CD4-positive, alpha-beta T cell treated with Interleukin-17A for 4 hours (primary cell): ENCODE measurements at places on chromosomes 12 and 14.

DNA sequence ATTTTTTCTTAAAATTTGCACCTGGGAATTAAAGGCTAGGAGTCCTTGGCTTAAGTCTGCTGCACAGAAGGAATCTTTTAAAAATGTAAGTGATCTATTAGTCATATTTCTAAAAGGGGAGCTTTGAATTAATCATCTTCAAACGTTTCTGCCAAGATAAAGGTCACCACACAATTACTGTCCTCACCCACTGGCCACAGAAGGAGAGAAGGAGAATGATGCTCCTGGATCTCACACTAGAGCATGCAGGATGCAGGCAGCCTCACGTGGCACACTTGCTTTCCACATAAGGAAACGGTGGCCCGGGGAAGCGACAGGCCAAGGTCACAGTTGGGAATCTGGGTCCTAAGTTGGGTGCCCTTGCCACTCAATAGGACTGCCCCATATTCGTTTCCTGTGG lies 16.9 kb downstream of the PLEKHG7 start:
- DNase-seq: no peak

DNA sequence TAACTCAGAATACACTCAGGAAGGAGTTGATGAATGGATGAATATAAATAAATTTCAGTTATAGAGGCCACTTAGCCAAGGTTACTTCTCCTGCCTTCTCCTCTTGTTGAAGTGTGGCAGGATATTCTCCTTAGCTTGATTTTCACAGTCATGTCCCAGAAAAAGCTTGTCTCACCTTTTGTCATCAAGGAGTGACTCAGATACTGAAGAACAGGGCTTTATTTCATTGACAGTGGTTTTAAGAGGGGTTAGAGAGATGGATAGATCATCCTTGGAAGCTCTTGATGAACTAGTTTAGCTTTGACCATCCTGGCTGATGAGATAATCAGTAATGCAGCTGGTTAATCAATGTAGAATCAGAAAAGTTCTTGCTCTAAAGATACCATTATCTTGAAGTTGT lies 35.0 kb upstream of the CFAP54 start:
- no peak for DNase-seq

DNA sequence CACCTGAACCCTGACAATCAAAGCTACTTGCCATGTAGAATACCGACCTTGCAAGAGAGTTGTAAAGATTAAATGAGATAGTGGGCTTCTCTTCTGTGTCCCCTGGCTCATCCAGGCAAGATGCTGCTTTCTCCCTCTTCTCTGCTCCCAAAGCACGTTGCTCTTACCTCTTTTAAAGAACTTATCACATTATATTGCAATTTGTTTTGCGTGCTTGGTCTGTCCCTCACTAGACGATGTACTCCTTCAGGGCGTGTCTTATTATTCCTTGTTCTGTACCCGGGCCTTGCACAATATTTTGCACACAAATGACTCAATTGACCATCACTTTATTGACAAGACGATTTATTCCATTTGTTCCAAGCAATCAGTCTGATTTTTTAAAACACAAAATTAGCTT lies 3.3 kb downstream of the DCN start:
- no peak for DNase-seq

- DNase-seq: peak; percentile 53
Measured at GRCh38 chr12:121005346-121005815, 10.9 kb downstream of the C12orf43 start.

GRCh38 chr14:102948698-102949061 lies 26.2 kb downstream of the AMN start:
- DNase-seq: peak; percentile 8

DNA sequence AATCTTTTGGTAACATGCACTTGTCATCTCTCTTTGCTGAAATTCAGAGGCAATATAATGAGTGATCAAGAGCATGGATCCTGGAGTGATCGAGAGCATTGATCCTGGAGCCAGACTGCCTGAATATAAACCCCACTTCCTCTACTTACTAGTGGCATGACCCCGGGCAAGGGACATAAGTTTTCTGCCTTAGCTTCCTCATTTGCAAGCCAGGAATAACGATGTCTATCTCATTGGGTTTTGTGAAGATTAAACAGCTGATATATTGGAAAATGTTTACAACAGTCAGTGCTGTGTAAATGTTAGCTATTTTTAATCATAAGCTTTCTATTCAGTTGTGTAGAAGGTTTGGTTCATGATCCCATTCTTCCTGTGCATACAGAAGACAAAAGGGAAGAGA lies 2.4 kb upstream of the CSRNP2 start:
- no peak for DNase-seq

- no peak for DNase-seq
Measured at GRCh38 chr12:88946372-88946997, 366.2 kb upstream of the KITLG start.

DNA sequence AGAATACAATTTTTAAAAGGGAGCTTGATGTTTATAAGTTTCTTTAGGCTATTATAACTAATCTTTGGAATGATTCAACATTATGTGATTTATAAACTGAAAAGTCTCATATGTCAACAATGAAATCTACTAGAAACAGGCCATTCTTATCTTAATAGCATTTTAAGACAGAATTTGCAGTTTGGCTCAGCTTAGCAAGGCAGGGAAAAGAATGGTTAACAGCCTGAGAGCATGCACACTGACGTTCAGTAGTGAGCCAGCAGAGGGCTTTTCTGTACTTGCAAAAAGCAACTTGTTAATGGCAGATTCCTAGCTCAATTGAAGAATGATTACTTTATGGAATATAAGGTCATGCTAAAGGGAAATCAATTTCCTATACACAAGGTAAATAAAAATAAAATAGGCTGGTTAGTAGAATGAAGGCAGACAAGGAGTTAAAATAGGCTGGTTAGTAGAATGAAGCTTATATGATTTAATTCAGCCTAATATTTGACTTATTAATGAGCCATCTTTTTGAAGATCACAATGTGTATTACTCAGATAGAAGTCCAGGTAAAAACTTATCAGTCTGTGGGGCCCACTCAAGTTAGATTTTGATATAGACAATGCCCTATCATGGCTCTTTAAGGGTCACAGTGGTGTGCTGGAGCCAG lies 95.9 kb downstream of the OTOGL start:
- DNase-seq: no peak

DNA sequence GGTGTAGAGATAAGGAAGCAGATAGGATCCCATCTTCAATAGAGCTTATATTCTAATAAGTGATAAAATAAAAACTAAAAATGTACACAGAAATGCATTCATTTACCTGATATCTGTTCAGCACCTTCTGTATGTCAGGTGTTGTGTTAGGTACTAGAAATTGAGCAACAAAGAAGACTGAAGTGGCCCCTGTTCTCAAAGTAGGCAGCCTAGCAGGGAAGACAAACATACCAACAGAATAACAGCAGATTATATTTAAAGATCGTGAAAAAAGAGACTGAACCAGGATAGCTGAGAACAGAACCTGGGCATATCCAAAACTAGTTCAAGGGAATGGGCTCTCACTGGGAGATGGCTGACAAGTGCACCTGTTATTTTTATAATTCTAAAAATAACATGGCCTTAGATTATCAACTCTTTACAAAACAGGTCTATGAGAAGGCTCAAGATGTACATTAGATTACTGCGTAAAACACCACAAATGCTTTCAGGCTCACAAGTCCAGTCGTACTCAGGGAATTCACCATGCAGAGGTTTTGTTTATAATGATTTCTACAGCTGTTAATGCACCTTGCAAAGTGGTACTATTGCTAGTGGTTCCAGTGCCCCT lies 16.4 kb downstream of the ANO6 start:
- DNase-seq: no peak

GRCh38 chr12:52715416-52715815 lies 12.1 kb upstream of the KRT77 start:
- DNase-seq: no peak

DNA sequence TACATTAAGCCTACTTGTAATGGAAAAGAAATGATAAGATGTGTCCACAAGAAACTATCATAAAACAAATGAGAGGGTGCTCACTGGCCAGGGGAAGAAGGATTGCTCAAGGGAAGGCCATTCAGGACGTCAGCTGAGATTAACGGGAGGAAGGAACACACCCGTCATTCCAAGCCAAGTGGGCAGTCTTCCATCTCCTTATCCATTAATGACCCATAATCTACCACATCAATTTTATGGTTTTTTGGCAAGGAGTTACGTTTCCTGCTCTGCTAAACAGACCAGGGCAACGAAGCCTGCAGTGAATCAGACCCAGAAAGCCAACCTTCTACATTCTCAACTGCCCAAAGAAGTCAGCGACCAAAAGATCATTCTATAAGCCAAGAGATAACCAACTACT lies 25.1 kb downstream of the PRKAB1 start:
- no peak for DNase-seq

DNA sequence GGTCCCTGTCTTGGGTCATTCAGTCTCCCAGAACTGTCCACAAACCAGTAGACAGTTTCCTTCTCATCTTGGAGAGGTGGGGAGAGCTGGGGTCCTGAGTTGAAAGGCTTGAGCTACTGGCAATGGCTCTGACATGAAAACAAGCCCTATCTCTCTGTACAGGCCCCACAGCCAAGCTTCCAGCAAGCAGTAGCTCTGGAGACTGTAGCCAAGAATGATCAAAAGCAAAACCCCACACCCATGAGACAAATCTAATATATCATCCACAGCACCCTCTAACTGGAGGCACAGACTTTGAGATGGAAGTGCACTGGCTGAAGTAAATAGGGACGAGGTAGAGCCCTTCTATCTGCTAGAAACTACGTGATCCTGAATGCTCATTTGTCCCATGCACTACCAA lies 40.9 kb downstream of the RERG start:
- DNase-seq: no peak

DNA sequence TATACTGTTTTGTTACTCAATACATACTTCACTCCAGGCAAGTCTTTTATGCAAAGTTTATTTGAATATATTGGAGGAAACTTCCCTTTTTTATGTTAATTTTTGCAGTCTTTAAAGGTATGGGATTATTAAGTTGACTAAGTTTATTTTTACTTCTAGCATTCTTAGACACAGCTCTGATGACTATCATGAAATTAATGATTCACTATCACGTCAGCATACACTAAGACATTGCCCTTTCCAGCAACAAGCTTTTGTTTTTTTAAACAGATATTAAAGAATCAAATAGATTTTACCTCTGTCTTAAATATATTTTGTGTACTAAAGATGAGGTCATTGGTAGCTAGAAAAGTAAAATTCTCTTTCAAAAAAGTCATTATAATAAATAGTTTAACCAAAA lies 52.1 kb downstream of the DERA start:
- DNase-seq: no peak

DNA sequence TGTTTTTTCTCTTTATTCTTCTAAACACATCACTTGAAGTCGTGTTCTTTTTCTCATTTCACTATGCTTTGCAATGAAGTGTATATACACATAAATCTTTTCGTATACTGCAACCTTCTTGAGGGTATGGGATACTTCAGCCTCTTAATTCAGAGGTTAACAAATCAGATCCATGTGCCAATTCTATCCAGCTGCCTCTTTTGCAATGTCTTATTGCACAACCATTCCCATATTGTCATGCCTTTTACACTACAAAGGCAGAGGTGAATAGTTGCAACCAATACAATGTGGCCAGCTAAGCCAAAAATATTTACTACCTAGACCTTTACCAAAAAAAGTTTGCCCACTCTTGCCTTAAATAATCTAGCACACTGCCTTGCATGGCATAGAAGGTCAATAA lies 224.5 kb upstream of the FOXG1 start:
- no peak for DNase-seq

GRCh38 chr12:130829391-130830245 lies 9.4 kb downstream of the STX2 start:
- no peak for DNase-seq

DNA sequence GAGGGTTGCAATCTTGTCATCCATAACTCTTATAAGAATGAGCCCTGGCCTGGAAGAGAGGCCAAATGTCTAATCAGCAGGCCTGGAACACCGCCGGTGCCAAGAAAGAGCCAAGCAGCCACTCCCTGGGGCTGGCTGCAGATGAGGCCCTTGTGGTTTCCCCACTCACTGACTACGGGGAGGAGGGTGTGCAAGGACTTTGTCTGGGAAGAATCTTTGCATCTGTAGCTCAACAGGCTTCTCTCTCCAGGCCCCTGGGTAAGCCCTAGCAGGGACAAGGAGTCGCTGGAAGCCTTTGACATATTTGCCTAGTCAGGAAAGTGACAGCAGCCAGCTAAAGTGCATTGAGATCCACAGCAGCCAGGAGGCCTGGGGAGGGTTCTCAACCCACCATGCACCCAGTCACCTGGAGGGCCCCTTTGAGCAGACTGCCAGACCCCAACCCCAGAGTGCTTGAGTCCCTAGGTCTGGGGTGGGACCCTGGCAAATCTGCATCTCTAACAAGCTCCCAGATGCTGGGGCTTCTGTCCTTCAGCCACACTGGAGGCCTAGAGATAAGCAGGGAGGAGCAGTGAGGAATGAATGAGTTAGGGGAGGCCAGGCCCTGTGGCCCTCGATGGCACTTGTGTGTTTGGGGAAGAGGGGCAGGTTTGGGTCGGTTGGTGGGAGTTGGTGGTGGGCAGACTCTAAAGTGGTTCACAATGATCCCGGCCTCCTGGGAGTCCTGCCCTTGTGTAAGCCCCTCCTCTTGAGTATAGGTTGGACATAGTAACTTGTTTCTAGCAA lies 13.9 kb upstream of the LRTM2 start:
- DNase-seq: no peak

GRCh38 chr12:13227191-13227590 lies 30.7 kb downstream of the EMP1 start:
- no peak for DNase-seq

DNA sequence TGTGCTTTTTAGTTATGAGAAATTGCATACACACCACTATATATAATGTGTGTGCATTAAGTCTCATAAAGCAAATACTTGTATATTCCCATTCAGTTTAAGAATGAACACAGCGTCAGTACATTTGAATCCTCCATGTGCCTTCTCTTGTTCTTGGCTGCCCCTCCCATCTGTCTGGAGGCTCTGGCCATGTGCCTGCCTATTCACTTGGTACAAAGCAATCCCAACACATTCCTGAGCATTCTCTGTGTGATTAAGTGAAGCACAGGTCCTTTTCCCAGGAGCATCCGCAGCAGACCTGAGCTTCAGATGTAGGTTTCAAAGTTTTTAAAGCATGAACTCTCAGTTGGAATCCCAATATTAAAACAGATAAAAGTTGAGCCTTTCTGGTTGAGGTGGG lies 58.7 kb downstream of the POLR3B start:
- no peak for DNase-seq

DNA sequence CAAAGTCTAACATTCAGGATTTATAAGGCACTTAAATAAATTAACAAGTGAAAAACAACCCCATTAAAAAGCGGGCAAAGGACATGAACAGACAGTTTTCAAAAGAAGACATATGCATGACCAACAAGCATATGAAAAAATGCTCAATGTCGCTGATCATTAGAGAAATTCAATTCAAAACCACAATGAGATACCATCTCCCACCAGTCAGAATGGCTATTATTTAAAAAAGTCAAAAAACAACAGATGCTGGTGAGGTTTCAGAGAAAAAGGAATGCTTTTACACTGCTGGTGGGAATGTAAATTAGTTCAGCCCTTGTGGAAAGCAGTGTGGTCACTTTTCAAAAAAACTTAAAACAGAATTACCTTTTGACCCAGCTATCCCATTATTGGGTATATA lies 60.7 kb upstream of the BDKRB2 start:
- DNase-seq: no peak

- DNase-seq: no peak
Measured at GRCh38 chr12:70319605-70320004, 46.5 kb upstream of the KCNMB4 start.
